CD4-positive, alpha-beta T cell treated with Interleukin-6 for 4 hours (primary cell): ENCODE measurements at places on chromosomes 1 and 21.

- no peak for DNase-seq
These were observed 62.5 kb downstream of the GATAD2B start for GRCh38 chr1:153860285-153860684.

- no peak for DNase-seq
These were observed 64.5 kb upstream of the CHRM3 start for GRCh38 chr1:239321877-239322276.

GRCh38 chr1:151367658-151368392 is 4.7 kb downstream of the SELENBP1 start:
- DNase-seq, result no peak

- no peak for DNase-seq
These were observed 43.9 kb upstream of the LYST start for GRCh38 chr1:235910357-235911299.

- peak; percentile 44 for DNase-seq
These were observed 9.1 kb downstream of the TTC22 start for GRCh38 chr1:54791880-54792522.

DNA sequence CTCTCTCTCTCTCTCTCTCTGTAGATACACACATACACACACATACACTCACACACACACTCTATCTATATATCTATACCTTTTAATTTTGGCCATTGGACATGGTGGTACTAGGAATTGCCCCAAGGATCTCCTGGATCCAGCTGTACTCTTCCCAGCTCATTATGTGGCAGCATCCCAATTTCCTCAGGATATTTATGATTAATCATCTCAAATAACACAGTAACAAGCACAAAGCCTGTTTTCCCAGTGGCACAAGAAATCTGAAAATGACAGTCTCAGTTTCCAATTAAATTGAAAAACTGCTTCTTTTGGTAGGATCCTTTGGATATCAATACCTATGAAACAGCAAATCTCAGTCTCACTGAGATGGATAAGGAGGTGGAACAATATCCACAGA is 27.6 kb downstream of the S100A10 start:
- no peak for DNase-seq
